ENCODE measurements at places on chromosomes 16 and 17.

DNA sequence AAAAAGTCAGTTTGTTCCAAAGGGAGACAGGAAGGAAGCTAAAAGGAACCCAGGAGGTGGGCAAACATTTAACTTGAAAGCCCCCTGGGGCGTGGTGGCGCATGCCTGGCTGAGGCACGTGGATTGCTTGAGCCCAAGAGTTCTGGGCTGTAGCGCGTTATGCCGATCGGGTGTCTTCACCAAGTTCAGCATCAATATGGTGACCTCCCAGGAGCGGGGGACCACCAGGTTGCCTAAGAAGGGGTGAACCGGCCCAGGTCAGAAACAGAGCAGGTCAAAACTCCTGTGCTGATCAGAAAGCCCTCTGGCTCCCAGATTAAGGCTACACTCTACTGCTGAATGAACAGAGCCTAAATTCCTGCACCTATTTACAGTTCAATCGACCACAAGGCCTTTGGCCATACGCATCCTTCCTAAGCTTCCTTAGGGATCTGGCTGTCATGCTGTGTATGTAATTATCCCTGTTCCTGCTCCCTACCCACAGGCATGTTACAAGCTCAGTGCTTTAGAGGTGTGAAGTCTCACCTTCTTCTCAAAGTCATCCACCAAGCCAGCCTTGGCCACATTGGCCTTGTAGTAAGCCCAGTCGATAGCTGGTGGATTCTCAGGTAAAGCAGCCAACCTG lies 5.0 kb downstream of the ATP5PD start:
- DNase-seq = no peak

GRCh38 chr16:70407811-70408274 lies 31.1 kb downstream of the ST3GAL2 start:
- DNase-seq = no peak

GRCh38 chr17:80347536-80347935 lies 67.4 kb upstream of the ENDOV start:
- no peak for DNase-seq

DNA sequence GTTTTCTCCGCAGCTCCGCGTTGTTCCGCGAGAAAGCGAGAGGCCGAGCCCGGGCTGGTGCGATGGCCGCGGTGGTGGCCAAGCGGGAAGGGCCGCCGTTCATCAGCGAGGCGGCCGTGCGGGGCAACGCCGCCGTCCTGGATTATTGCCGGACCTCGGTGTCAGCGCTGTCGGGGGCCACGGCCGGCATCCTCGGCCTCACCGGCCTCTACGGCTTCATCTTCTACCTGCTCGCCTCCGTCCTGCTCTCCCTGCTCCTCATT lies 404 bp downstream of the EMC6 start:
- no peak for DNase-seq

DNA sequence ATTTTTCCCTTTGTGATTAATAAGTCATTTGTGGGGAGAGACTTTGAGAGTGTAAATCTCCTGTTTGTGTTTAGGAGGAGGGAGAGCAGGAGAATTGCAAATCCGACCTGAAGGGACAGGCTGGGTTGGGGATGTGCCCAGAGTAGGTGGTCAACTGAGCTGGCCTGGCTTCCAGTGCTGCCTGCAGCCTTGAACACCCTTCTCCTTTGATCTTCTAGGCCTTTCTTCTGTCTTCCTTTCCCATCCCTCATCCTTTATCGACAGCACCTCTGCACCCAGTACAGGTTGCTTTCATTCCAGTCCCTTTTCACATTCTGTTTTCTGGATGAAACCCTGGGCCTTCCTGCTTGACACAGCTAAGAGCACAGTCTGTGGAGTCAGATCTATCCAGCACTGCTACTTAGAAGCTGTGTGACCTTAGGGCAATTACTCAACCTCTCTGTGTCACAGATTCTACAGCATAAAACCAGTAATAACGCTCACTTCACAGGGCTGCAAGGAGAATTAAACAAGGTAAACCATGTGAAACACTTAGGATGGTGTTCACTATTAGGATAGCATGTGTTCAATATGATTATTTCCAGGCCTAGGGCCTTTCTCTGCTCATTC lies 1.0 kb upstream of the CSNK2A2 start:
- DNase-seq = no peak

DNA sequence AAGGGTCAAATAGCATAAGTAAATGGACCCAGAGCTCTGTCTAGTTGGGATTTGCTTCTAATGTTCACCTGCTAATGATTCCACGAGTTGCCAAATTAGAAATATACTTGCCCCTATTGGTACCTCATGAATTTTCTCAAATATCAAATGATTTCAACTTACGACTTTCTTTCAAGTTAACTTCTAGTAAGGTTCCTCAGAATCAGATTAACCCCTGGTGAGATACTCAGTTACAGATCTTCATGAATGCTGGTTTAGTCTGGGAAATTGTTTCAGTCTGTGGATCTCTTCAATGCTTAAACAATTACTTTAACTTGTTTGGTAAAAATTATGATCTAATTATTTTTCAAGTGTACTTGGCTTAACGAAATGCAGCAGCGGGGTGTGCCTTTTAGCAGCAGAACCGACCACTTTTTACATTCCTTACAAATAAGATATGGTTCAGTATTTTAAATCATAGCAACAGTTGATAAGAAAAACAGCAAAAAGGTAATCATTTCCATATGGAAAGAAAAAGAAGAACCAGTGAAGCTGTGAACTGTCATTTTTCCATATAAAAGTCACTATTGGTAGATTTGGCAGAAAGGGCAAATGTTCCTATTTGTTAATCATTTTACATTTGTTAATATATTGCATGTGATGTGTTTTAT lies 34.5 kb downstream of the TUBD1 start:
- DNase-seq = no peak

DNA sequence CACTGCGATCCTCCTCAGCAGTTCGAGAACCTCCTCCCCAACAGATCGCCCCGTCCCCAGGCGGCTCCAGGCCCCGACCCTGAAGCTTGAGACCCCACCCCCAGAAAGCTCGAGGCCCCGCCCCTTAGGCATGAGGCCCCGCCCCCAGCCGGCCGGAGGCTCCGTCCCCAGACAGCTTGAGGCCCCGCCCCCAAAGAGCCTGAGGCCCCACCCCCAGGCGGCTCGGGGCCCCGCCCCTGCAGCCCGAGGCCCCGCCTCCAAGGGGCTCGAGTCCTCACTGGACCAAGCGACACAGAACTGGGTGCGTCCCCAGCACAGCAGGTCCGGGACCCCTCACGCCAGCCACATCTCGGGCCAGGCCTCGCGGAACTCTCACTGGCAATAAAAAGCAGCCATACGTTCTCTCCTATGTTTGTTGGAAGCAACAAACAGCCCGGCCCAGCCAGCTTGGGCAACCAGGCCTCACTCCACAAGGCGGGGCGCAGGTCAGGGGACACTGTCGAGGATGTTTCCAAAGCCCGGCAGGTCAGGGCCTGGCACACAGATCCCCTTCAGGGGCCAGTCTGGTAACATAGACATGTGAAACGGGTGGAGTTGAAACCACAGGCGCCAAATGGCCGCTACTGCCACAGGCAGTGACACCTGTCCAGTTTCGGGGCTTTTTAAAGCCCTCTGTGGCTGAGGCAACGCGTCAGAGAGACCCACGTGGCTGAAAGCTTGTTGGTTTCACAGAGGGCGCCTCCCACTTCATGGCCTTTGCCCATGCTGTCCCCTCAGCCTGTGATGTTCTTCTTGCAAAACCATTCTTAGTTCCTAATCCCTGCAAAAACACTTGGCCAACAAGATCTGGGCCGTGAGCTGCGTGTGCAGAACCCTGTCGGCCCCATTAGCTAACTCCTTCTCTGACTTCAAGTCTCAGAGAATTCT lies 224.2 kb downstream of the PARN start:
- no peak for DNase-seq

- no peak for DNase-seq
These were observed 13.1 kb downstream of the DBNDD1 start for GRCh38 chr16:90005956-90006663.

DNA sequence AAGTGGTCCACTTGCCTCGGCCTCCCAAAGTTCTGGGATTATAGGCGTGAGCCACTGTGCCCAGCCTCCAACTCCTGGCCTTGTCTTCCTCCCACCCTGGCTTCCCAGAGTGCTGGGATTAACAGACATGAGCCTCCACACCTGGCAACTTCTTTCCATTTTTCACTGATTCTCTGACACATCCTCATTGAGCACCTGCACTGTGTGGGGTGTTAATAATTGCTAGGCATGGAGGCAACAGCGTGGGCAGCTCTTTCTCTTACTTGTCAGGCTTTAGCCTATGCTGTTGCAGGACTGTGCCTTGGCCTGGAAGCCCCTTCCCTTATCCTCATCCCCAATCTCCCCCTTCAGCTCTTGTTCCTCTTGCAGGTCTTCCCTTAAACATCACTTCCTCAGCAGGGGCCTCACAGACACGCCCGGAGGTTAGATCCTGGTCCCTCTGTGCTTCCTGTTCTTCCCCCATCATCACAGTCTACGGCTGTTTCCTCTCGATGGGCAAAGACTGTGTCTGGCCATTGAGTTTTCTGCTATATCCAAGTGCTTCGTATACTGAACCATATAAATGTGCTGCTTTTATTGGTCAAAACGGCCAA lies 7.9 kb downstream of the QPRT start:
- no peak for DNase-seq

GRCh38 chr17:4369557-4370230 lies 3.2 kb upstream of the UBE2G1 start:
- no peak for DNase-seq

DNA sequence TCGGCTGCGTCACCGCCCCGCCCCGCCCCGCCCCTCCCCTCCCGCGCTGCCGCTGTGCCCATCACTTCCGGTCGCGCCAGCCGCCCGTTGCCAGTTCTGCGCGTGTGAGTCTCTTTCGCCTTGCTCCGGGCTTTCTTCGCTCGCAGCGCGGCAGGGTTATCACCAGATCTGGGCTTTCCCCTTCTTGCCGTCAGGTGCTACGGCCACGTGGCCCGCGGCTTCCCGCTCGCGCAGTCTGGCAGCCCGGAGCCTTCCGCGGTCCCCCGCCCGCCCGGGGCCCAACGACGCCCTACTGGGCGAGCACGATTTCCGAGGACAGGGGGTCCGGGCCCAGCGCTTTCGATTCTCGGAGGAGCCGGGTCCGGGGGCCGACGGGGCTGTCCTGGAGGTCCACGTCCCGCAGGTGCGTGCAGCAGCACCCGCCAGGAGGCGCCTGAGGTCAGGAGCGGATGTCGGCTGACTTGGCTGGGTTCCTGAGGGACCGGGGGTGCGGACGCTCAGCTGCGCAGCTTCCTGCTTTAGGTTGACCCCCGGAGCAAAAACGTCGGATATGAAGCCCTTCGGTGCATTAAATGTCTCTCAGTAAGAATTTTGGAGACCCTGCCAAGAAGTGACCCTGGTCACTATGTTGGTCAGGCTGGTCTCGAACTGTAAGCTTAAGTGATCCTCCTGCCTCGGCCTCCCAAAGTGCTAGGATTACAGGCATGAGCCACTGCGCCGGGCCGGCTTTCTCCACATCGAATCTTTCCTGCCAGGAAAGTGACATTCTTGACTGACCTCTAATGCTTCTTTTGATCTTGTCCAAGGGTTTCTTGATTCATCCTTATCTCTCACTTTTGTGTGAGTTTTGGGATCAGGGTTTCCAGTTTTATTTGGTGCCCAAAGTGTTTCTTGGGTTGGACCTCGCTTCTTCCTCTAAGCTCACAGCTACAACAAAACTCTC lies at the start of gene METTL23:
Gene METTL23, plus strand, starts transcription at position 64 of the 943 bp plus-strand sequence. CDS start 2,872 bp downstream, outside the sequence.
- peak; percentile 72 for DNase-seq

GRCh38 chr17:9401434-9401833 lies 174.2 kb downstream of the STX8 start:
- no peak for DNase-seq

DNA sequence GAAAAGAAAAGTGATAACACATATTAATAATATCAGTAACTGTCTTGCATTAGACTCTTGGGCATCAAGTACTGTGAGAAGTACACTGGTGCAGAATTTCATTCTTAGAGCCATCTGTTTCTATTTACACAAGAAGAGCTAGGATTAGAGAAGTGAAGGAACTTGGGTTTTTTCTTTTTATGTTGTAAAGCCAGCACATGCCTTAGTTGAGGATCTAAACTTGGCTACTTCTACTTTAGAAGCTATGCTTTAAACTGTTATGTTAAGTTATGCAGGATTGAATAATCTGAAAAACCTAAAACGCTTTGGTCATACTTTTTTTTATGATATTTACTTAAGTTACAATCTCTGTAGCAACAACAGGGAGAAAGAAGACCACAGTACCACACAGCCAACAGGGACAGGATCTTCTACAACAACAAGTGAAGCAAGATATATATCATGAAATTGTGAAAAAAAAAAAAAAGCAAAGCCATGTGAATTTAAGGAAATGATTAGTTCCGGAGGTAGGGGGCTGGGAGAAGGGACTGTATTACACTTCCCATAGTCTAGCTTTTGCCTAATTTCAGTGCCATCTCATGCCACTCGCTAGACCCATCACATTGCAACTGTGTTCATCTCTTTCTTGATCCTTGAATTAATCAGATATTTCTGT lies 305.1 kb upstream of the GOT2 start:
- DNase-seq = no peak
